ENCODE measurements at places on chromosomes 1 and 21.

- no peak for DNase-seq
These were observed 182.4 kb downstream of the DISC1 start for GRCh38 chr1:231808990-231809389.

- no peak for DNase-seq
These were observed 110.8 kb downstream of the PLPP3 start for GRCh38 chr1:56468518-56468917.

DNA sequence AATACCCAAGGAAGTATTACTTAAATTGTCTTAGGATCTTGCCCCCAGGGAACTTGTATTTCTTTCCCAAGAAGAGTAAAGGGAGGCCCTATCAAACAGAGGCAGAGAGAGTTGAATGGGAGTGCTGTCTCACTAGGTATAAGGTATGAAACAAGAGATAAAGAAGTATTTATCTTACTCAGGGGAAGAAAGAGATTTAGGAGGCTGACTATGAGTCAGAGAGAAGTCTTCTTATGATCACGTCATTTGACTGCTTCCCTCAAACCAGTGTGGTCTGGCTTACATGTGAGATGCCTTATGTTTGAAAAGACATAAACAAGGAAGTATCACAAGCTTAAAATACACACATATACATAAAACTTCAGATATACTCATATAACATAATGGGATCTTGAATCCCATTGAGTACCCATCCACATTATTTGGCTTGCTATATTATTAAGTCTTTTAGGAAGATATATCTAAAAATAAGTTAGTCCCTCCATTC, 29.6 kb downstream of the DUSP10 start:
- DNase-seq: no peak

GRCh38 chr1:245198748-245199516, 44.1 kb downstream of the KIF26B start:
- no peak for DNase-seq

DNA sequence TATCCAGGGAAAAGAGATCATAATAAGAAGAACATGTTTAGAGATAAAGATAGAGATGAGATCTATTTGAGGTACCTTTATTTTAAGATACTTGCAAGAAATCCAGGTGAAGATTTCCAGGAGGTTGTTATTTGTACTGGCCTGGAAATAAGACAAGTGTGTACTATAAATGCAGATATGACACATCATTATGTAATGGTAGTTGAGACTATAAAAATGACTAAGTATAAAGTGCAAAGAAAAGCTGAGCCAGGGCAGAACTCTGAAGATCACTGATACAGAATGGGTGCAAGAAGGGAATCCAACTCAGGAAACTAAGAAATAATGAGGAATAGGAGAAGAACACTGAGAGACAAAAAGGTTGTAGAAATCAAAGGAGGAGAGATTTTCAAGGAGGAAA, 378.2 kb upstream of the PBX1 start:
- no peak for DNase-seq

- DNase-seq: peak; percentile 71
These were observed at the start of gene GON4L for GRCh38 chr1:155856975-155857930. Gene GON4L (minus strand): TSS chr1:155857214. CDS start chr1:155853780, 3,434 bp downstream.

Data from stimulated activated CD8-positive, alpha-beta memory T cell treated with anti-CD3 and anti-CD28 coated beads, Interleukin-2, amount 100 ng/mL, for 1 hour (primary cell).